Regular cardiac myocyte (primary cell): ENCODE measurements at places on chromosomes 1 and 21. TPM values are rescaled to one million over a fixed set of nuclear protein-coding genes. Genes with fewer than 3 reads are reported as not detected.

The ZNF593OS gene
- 0.28 TPM in 1 of 2 replicates, not detected in the other for total RNA-seq

The KCNN3 gene
- under 0.01 and 0.28 TPM in 2 replicates for total RNA-seq

The C4BPA gene
- not detected in 2 replicates for total RNA-seq

The OR2AK2 gene
- total RNA-seq = 0.28 TPM in 1 of 2 replicates, not detected in the other

The SPATA6 gene
- total RNA-seq = 2.1 and 4.8 TPM in 2 replicates

The FAM131C gene
- 0.28 TPM in 1 of 2 replicates, not detected in the other for total RNA-seq

The RIMS3 gene
- 0.38 and 0.85 TPM in 2 replicates for total RNA-seq

The LCE1F gene
- total RNA-seq = not detected in 2 replicates

The FCRLB gene
- total RNA-seq = 3.1 and 3.8 TPM in 2 replicates

The DPT gene
- under 0.01 TPM in 1 of 2 replicates, not detected in the other for total RNA-seq

The UBASH3A gene
- total RNA-seq = not detected in 2 replicates

The LCE1E gene
- not detected in 2 replicates for total RNA-seq
